ENCODE measurements at places on chromosomes 16 and 17.

- no peak for DNase-seq
Observed at GRCh38 chr16:23027386-23027785, 121.9 kb downstream of the USP31 start.

DNA sequence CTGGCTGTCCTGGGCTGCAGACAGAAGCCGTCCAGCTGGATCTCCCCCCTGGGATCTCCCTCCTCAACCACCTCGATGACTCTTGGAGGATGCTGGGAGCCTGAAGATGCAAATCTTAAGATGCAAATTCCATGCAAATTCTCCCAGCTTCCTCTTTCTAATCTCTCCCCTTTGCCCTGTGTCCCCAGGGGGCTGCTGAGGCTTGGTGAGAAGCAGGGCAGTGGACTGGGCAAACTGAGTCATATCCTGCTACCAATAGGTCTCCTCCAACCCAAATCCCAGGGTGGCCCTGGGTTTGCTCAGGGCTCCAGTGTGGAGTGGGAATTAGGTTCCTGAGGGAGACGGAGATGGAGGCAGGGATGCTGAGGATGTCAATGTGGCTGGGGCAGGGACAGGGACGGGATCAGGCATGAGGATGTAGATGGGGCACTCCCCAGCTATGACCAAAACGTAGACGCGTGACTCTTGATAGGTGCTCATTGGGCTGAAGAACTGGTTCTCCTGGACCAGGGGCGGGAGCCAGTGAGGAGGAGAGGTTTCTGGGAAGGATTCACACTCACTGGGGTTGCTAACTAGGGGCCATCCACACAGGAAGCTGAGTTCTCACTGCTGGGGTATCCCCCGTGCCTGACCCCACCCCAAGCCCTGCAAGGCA, 3.6 kb upstream of the ALOX12B start:
- DNase-seq: no peak

GRCh38 chr17:82214012-82214628, 1.5 kb upstream of the CCDC57 start:
- DNase-seq: no peak

- no peak for DNase-seq
Observed at GRCh38 chr17:4577386-4577993, 6.8 kb upstream of the SMTNL2 start.

DNA sequence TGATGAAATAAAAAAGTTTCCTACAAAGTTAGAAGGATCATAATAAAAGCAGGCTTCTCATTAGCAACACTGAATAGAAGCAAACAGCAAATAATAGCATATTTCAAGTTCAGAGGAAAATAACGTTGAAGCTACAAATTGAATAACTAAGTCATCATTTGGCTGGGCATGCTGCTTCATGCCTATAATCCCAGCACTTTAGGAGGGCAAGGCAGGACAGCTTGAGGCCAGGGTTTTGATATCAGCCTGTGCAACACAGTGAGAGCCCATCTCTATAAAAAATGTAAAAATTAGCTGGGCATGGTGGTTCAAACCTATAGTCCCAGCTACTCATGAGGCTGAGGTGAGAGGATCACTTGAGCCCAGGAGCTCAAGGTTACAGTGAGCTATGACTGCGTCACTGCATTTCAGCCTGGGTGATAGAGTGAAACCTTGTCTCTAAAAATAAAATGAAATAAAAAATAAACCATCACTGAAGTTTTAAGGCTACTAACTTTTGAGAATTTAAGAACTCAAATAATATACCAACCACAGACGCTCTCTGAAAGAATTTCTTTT, 25.5 kb downstream of the NCOR1 start:
- DNase-seq: no peak

DNA sequence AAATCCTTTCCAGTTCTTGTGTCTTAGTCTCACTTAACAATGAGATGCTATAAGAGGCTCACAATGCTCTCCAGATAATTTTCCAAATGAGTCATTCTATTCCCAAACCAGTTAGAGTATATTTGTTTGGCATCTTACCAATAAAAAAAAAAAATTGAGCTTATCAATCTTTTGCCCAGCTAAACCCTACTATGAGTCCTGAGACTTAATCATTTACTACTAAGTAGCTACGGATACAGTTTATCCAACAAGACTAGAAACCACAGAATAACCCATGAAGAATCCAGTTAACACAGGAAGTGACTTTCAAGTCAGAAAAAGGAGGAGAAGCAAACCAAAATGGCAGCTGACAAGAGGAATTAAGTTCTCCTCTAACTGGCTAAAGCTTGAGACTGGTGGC, 330.3 kb upstream of the XYLT1 start:
- DNase-seq: no peak

- DNase-seq: no peak
Observed at GRCh38 chr16:51420247-51420646, 269.2 kb upstream of the SALL1 start.

GRCh38 chr16:23754594-23755483, at the start of gene CHP2:
CHP2 (plus strand) TSS chr16:23755026; CDS start chr16:23755050, 24 bp downstream.
- no peak for DNase-seq

DNA sequence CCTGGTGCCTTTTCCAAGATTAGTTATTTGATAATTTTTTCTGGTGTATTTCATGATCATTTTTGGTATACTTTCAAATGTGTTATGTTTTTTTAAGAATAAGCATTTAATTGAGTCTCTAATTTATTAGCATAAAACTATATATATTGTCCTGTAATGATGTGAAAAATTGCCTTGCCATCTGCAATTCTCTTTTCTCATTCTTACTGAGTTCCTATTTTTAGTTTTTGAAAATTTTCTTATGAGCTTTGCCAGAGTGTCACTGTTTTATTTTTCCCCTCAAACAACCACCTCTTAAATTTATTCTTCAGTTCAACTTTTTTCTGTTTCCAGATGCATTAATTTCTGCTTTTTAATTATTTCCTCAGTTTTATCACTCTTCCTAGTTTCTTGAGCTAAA, 59.3 kb downstream of the PRKCB start:
- DNase-seq: no peak

GRCh38 chr17:49891694-49892389, 44.0 kb upstream of the TAC4 start:
- no peak for DNase-seq

GRCh38 chr16:82344157-82344556, 174.1 kb upstream of the MPHOSPH6 start:
- no peak for DNase-seq

DNA sequence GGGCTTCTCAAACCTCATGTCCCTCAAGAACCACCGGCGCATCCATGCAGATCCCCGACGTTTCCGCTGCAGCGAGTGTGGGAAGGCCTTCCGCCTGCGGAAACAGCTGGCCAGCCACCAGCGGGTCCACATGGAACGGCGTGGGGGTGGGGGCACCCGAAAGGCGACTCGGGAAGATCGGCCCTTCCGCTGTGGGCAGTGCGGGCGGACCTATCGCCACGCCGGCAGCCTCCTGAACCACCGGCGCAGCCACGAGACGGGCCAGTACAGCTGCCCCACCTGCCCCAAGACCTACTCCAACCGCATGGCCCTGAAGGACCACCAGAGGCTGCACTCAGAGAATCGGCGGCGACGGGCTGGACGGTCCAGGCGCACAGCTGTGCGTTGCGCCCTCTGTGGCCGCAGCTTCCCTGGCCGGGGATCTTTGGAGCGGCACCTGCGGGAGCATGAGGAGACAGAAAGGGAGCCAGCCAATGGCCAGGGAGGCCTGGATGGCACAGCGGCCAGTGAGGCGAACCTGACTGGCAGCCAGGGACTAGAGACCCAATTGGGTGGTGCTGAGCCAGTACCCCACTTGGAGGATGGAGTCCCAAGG, 5.9 kb downstream of the ZNF646 start:
- DNase-seq: no peak

DNA sequence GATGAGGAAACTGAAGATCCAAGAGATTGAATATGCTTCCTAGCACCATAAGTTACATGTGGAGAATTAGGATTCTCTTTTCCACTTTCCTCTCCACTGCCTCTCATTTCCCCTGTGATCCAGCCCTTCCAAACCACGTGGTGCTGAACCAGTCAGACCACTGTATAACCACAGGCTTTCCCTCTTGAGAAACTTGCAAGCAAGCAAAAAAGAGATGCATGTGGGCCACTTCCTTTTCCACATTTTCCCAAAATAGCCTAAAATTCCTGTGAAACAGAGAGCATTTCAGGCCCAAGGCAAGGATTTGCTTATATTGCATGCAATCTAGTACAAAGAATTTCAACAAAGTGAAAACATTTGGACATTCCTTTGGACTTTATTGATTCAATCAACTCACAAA, 59.3 kb upstream of the KSR1 start:
- no peak for DNase-seq

DNA sequence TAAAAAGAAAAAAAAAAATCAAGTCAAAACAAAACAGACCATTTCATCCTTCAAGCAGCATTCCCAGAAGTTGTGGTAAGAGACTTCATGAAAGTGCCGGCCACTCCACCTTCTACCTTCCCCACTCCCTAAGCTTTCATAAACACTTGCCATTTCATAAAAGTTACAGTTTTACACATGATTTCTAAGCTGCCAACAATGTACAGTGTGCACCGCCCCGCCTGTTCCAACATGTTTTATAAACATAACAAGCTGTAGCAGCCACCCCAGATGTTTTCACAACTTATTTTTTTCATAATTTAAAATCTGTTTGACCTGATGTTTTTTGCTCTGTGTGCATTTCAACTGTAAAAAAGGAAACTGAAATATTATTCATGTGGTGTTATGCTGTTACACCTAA, 608.1 kb downstream of the TOX3 start:
- DNase-seq: no peak

- DNase-seq: no peak
Observed at GRCh38 chr16:56600398-56600999, 7.9 kb upstream of the MT2A start.

DNA sequence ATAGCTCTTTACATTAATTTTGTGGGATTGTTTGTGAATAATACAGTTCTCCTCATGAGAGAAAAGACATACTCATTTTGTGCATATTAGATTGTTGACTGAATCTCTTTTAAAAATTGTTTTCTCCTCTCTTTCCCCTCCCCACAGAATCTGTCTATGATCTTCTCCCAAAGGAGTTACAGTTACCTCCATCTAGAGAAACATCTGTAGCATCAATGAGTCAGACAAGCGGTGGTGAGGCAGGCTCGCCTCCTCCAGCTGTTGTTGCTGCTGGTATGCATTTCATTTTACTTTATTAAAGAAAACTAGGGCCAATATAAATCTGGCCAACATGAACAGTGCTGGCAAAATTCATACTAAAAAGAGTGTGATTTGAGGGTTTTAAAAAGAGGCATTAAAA, 60.5 kb downstream of the NFAT5 start:
- DNase-seq: no peak

GRCh38 chr16:86120201-86121192, 221.5 kb downstream of the IRF8 start:
- no peak for DNase-seq

DNA sequence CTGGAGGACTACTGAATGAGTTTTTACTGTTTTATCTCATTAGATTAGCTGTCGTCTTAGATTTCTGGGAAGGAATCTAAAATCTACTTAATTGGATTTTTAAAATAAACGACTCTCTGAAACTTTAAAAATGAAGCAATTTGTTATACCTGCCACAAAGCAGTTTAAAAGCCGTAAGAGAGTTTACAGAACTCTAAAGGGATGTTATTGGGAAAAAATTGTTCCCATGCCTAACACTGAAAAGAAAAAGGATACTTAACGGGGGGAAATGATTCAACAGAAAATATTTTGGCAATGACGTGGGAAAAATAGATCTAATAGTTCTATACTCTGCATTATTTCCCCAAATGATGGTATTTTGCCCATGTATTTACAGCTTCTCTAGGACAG, 27.0 kb downstream of the ARHGAP17 start:
- DNase-seq: no peak

GRCh38 chr16:35214840-35215239, 1755.4 kb downstream of the TP53TG3F start:
- no peak for DNase-seq

- no peak for DNase-seq
Observed at GRCh38 chr17:62617894-62618472, 9.5 kb upstream of the MRC2 start.
